Transverse colon (tissue), 4 donors: ENCODE measurements at places on chromosomes 2 and 18. TPM values are rescaled to one million over a fixed set of nuclear protein-coding genes. Genes with fewer than 3 reads are reported as not detected.

RNU2-63P gene
- not detected for total RNA-seq

EFR3B gene
- total RNA-seq: under 0.01 TPM

DCDC2C gene
- not detected for total RNA-seq

DRC1 gene
- not detected for total RNA-seq

DNA sequence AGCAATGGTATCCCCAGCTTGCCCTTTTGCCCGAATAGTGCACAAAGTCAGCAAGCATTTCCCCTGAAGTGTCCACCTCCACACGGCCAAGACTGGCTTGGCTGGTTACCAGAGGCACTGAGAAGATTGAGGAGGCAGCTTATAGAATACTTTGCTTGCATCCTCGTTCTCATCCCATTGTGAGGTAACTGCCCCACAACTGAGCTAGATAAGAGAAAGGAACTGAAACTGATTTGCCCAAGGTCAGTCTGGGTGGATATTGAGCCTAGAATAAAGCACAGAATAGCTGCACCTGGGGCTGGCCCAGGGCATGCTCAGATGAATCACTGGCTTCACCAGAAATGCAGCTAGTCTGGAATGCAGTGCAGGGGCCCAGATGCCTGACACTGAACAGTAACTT is 32.7 kb upstream of the MAP4K3 start:
- peak; percentile 51 for DNase-seq
- no peak overlapping the region for H3K4me3 ChIP-seq
- no peaks in the 10 kb centered on the region for H3K36me3 ChIP-seq
- peaks cover 24% of the 10 kb centered on the region for H3K4me1 ChIP-seq
- no peaks in the 10 kb centered on the region for H3K27me3 ChIP-seq
- peak overlapping the region; percentile 62 for H3K27ac ChIP-seq

DNA sequence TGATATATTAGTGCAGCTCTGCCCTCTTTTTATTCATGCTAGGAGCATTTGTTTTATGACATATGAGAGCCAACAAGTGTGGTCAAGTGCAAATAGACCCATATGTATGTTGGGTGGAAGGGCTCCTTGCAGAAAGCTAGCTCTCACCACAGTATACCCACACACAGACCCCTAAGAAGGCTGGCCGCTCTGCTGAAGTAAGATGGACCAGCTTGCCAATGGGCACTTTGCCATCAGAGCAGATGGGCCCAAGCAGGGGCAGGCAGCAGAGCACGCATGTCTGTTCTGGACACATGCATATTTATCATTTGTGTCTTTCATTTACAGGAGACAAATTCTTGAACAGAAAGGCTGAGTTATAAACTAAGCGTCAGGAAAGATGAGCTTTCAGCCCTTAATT is 187.5 kb upstream of the DTNA start:
- H3K36me3 ChIP-seq: no peaks in the 10 kb centered on the region
- no peak overlapping the region for H3K27ac ChIP-seq
- no peak for DNase-seq
- no peaks in the 10 kb centered on the region for H3K4me1 ChIP-seq

GRCh38 chr18:60446821-60447220 is 74.2 kb upstream of the MC4R start:
- H3K4me1 ChIP-seq: no peaks in the 10 kb centered on the region
- H3K4me3 ChIP-seq: no peak overlapping the region
- H3K27me3 ChIP-seq: no peaks in the 10 kb centered on the region
- DNase-seq: no peak
